ENCODE measurements at places on chromosomes 3 and 15.

DNA sequence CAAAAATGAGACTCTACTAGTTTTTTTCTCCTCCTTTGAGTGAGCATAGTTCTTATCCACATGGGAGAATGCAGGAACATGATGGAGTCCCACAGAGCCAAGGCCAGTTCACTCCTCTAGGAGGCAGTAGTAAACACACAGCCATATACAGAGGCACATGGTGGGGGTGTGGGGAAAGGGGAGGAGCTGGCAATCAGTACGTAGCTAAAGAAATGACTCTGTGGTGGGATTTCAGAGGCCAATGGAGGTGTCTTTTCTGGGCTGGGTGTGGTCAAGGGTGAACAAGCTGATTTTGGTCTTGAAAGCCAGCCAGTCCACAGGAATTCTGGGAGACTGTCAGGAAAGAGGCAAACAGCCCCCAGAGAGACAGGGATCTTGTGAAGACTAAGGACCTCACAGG is 6.6 kb upstream of the RAB11A start:
- DNase-seq = peak; percentile 70

- no peak for DNase-seq
These were observed 98.0 kb downstream of the USP13 start for GRCh38 chr3:179750720-179751328.

DNA sequence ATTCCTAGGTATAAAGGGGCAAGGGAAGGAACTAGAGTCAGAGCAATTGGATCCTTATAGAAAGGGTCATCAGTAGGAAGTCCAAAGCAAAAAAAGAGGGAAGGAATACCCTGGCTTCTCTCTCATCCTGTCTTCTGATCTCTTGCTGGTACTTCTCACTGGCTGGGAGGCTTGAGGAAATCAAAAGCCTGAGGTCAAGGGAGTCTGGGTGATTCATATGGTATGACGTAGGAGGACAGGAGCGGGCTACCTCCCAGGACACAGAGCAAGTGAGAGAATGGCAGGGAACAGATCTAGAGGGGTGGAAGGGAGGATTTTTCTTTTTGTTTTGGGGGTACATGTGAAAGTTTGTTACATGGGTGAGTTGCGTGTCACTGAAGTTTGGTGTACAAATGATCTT is 76.0 kb downstream of the CFAP20DC start:
- DNase-seq = no peak

- DNase-seq = no peak
These were observed 5.6 kb downstream of the CLSTN2 start for GRCh38 chr3:139940622-139941021.

- no peak for DNase-seq
These were observed 294.8 kb upstream of the NR2E3 start for GRCh38 chr15:71515375-71516186.

DNA sequence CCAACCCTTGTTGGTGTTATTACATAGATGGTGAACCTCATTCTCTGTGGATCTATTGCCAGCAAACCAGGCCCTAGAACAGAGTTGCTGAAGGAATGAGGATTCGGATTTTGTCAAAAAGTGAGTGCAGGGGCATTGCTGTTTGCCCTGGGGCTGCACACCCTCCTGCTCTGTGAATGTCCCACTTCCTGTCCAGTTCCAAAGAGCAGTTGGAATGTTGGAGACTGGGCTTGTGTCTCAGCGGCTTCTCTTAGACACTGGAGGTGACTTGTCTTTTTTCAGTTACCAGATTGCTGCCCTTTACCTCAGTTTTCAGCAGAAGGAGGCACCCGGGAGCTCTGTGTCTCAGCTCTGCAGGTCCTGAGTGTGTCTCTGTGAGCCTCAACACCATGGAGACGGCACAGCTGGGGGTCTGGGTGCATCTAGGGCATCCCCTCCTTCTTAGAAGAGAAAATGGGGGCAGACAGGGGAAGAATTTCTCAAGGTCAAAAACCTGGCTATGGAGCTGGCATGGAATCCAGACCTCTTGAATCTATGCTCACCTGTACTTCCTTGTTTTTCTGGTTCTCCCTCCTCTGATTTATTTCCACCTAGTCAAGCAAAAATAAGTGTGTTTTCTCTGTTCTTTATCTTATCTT is 46.3 kb downstream of the LIMD1 start:
- no peak for DNase-seq

DNA sequence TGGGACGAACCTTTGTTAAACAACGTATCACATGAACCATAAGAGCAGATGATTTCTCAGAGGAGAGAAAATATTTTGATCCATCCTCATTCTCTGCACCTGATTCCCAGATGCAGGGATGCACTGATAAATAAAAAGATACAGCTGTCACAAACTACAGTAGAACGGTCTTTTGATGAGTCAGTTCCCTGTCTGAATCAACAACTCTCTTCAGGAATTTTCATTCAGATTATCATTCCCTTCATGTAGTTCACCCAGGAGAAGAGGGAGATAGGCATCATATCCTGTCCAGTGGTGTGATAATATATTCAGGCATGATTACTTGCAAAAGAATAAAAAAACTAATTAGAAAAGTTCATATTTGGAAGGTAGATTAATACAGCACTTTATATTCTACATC is 521.5 kb downstream of the PYDC2 start:
- no peak for DNase-seq

DNA sequence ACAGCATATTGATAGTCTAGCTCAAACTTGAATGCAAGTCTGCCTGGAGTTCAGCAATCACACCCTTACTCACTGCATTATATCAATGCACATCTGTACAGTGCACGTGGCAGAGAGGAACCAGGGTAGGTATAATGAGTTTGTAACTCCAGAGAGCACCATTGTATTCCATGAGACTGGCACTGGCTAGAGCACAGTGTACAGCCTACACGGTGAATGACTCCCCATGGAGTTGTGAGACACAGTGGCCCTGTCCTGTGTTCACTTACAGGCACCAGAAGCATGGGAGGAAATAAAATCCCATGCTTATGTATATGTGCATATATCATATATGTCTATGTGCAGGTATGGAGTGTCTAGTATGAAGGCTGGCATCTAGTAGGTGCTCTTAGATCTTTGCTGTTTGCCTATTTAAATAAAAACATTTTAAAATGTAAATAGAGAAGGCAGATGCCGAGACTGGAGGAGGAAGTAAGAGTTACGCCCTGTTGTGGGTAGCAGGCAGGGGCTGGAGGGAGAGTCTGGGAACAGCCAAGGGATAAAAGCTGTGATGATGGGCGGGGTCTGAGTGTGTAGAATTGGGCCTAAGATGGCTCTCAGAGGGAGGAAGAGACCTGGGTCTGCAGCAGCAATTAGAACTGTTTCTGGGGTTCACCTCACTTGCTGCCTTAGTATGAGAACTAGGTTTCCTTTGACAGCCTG is 360.7 kb upstream of the ICE2 start:
- DNase-seq = no peak

GRCh38 chr15:42594095-42594494 is 18.7 kb downstream of the STARD9 start:
- no peak for DNase-seq

GRCh38 chr3:145906301-145906700 is 254.7 kb downstream of the PLOD2 start:
- DNase-seq = no peak

- DNase-seq = no peak
These were observed 35.0 kb upstream of the TJP1 start for GRCh38 chr15:29857221-29857789.

- DNase-seq = peak; percentile 66
These were observed 11.5 kb upstream of the CHAC1 start for GRCh38 chr15:40941528-40942336.

DNA sequence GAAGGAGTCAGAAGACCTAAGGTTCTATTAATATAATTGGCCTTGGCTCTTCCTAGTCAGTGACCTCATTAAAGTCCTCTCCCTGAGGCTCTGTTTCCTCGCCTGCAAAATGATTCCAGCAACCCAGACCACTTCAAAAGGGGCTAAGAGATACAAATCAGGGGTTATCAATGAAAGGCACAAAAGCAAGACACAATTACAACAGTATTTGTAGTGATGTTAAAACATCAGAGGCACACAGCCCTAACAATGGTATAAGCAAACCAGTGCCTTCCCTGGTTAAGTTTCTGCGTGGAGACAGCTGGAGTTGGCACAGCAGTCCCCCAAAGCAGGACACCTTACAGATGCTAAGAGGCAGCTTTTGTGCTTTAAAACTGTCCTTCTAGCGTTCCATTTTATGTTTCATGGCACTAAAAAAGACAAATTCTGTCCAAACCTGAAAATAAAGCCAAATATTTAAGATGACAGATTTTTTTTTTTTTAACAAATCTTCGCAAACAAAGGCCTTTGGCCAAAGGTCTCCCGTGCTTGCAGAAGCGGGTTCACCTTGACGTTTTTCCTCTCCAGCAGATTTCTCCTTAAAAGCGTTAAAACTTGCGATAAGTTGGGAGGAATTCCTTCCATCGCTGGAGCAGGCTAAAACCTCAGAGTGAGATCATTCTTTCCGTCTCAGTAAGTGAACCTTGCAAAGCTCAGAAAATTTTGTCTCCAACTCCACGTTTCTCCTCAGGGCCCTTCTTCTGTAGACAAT is 999 bp downstream of the ZNF280D start:
- no peak for DNase-seq

DNA sequence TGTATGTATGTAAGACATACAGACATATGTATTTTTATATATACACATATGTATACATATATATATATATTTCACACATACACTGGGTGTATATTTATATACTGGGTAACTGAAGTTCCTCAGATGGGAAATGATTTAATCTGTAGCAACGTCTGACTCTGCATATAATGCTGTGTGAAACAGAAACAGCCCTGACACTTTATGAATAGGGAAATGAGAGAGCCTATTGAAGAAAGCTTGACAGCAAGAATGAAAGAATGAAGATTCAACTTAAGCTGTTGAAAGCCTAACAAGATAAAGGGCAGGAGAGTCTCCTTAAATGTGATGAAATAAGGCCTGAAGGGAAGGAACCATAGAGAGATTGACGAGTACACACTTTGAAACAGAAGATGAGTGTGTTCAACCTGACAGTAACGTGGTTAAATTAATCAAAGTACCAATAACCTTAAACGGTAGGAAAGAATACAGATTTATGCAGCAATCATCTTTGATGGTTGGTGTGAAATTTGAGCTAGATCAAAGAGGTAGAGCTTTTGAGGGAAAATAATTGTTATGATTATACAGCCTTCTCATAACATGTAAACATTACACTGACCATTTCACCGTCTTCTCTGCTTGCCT is 169.9 kb downstream of the MECOM start:
- DNase-seq = no peak

DNA sequence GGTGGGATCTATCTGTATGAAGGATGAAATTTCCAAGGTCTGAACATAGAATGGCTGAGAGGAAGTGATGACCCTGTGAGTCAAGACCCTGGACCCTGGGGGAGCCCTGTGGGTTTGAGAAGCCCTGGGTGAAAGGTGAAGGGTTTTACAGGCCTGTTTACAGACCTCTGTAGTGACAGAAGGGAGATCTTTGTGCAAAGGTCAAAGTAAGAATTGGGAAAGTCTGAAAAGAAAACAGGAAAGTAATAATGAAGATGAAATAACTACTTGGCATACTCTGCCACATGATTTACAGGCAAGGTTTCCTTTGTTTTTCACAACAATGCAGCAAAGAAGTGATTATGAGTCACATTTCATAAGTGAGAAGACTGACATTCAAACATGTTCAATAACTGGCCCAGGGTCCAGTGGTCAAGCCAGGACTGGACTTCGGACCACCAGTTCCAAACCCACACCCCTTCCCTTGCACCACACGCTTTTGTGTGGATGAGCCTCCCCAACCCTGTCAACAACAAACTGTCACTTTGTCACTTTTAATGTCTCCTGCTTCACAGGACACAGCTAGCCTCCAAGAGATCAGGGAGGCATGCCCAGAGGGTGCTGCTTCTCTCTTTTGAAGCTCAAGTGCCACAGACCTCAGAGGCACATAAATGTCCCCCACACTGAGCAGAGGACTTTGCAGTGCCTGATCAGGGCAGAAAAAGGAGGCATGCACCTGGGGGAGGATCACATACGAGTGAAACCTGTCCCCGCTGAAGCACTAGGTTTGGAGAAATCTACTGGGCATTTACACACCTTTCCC is 21.5 kb downstream of the CD86 start:
- no peak for DNase-seq

DNA sequence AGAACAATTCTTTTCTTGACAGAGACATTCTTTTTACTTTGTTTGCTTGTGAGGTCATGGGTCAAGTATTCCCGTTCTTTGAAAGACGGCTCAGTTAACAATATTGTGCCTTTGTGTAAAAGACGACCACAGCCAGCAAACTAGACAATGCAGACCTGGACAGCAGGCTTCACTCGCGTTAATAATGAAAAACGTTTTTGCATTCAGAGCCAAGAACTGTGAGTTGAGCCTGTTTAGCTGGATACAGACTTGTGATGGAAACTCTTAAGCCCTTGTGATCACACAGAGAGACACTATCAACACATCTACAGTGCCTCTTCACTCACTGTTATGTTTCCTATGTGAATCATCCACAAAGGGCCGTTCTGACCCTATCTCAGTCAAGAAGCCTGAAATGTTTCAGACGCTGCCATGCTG is 37.3 kb upstream of the CMTM7 start:
- no peak for DNase-seq

DNA sequence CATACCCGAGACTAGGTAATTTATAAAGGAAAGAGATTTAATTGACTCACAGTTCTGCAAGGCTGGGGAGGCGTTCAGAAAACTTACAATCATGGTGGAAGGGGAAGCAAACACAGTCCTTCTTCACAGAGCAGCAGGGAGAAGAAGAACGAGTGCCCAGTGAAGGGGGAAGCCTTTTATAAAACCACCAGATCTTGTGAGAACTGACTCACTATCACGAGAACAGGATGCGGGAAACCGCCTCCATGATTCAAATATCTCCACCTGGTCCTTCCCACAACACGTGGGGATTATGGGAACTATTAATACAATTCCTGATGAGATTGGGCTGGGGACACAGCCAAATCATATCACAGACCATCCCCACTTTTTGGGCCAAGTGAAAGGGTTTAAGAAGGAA is 58.8 kb upstream of the CTXND1 start:
- no peak for DNase-seq

GRCh38 chr3:71061037-71061436 is 522.5 kb downstream of the FOXP1 start:
- DNase-seq = no peak

GRCh38 chr3:161064413-161064812 is 40.7 kb downstream of the B3GALNT1 start:
- DNase-seq = no peak

GRCh38 chr15:25181293-25182097 is 226.7 kb downstream of the SNRPN start:
- DNase-seq = no peak

- DNase-seq = no peak
These were observed 32.9 kb downstream of the PIK3CA start for GRCh38 chr3:179181021-179181472.
